Endodermal cell (in vitro differentiated cells): ENCODE measurements at places on chromosomes 16 and 17.

DNA sequence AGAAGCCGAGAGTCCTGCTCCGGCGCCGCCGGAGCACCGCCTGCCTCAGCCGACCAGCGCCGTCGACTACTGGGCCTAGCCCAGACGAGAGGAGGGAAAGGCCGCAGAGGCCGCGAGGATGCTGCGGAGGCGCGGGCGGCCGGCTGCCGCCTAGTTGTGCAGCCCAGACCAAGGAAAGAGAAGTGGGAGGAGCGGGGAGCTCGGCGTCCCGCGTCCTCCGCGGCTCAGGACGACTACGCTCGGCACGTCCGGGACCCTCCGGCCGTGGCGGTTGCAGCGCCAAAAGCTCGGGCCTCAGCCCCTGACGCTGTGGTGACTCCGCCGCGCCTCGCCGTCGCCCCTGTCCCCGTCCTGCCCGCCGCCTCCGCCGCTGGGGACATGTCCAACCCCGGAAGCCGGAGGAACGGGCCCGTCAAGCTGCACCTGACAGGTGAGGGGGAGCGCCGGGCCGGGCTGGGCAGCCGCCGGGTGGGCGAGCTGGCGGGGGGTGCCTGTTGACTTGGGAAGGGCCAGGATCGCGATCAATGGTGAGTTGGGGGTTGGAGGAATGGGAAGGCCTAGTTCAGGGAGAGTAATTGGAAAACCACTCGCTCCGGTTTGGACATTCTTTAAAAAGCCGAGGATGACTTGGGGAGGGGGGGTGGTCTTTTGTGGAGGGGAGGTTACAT, 37.7 kb downstream of the RNF135 start:
- peak; percentile 94 for DNase-seq

DNA sequence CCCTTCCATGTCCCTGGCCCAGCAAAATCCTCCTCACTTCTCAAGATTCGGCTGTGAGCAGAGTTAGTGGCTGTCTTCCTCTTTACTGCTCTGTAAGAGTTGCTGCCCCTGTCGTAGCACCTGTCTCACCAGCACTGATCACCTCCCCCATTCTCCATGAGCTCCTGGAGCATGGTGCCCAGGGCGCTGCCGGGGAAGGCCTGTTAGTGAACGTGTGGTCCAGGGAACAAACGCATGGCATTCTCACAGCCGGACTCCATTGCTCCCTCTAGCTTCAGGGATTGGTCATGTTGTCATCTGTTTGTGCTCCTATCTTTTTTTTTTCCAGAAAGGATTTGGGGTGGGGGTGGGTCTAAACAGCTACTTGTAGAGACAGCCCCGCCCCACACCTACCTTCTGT, 141.2 kb downstream of the CMIP start:
- peak; percentile 83 for DNase-seq

GRCh38 chr17:70369391-70369790, 200.1 kb downstream of the KCNJ2 start:
- no peak for DNase-seq

DNA sequence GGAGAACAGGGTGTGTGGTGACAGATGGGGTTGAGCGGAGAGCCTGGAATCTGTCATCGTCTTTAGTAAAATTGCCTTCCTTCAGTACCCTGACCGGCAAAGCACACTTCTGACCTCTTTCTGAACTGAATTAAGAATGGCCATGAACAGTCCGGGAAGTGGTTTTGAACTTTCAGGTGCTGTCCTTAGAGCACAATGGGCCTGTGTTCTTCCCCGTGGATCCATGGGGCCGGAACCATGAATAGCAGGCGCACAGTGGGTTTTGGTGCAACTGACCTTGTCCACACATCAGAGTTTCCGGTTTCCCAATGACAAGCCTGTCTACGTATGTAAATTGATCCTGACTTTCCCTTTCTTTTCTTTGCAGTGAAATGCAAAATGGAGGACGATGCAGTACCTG, 28.5 kb downstream of the GPRC5B start:
- no peak for DNase-seq

- DNase-seq = peak; percentile 91
These were observed 192.4 kb upstream of the GSE1 start for GRCh38 chr16:85420501-85421337.

DNA sequence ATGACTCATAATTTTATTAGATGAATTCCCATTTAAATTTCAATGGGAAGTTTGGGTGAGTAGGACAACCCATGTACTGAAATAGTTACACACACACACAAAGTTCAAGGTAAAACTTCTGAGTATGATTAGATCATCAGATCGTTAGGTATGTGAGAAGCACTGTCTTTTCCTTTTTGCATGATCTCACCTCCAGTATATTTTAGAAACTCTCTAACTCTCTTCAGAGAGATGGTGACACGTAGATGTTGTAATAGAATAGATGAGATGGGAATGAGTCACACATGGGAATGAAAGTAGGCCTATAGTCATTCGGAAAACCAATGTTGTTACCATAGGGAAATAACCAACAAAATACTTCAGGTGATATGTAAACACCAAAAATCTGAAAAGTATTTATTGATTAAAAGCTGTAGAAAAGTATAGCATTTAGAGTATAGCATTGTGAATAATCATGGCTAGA, 22.2 kb downstream of the KRT23 start:
- DNase-seq = no peak

DNA sequence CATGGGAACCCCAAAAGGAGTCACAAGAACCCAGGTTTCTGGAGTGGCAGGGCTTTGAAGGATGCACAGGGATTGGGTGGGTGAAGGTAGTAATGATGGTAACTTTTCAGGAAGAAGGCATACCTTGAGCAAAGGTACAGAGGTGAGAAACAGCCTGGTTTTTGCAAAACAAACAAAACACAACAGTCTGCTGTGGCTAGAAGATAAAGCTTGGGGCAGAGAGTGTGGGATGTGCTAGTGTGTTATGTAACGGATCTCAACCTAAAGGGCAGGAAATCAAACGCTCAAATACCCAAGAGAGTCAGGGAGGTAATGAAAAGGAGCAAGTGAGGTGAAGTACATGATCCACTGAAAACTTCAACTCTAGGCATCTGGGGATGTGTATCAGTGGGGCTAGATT, 4.6 kb downstream of the PTGES3L start:
- DNase-seq = no peak

- DNase-seq = no peak
These were observed 68.8 kb downstream of the ITFG1 start for GRCh38 chr16:47392081-47392480.

DNA sequence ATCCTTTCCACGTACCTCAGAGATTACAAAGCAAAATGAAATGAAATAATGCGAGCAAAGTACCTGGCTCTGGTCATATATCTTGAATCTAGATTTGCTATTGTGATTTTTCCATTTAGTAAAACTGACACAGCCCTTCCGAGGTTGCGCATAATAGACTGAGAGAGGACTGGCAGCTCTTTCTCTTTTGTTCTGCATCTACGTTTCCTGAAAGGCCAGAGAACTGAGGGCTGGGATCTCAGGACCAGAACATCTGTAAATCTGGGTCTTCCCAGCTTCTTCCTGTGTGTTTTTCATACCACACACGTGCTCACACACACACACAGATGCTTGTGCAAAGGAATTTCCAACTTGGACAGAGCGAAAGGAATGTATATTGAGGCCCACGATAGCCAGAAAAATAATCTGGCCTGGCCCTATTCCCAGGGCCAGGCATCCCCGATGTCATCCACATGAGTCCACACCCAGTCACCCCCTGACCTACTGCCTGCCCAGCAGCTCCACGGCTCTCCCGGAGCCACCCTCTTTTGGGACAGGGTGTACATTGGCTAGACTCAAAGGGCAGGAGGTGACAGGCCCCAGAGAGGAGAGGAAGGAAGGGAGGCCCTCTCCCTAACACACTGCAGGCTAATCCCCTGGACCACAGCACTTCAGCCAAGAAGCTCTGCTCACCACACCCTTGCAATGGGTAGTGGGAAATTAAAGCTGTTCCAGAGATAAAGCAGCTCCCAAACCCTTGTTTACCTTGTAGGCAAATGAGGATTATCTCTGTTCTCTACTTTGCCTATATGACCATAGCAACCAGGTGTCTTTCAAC, 41.8 kb downstream of the NOL11 start:
- peak; percentile 53 for DNase-seq

GRCh38 chr17:56521414-56522141, 71.9 kb upstream of the NOG start:
- DNase-seq = peak; percentile 61

DNA sequence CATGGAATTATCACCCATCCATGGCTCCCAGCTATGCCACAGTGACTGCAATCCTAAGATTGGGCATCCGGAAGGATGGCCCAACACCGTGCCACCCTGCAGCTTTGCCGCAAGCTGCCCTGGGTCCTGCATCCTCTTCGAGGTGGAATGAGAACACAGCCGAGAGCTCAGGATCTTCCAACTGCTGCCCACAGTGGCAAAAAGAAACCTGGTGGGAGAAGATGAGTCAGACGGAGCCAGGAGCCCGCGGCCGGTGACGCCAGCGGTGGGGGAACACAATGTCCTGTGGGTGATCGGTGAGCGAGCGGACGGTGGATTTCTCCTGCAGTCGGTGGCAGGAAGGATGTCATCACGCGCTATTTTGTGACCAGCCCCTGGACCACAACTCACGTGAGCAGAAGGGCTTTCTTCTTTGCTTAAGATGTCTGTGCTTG, 20.1 kb downstream of the CD7 start:
- DNase-seq = no peak

- no peak for DNase-seq
These were observed 52.8 kb upstream of the TOB1 start for GRCh38 chr17:50918933-50919296.

- DNase-seq = no peak
These were observed 3.1 kb downstream of the CBLN1 start for GRCh38 chr16:49278567-49278827.

DNA sequence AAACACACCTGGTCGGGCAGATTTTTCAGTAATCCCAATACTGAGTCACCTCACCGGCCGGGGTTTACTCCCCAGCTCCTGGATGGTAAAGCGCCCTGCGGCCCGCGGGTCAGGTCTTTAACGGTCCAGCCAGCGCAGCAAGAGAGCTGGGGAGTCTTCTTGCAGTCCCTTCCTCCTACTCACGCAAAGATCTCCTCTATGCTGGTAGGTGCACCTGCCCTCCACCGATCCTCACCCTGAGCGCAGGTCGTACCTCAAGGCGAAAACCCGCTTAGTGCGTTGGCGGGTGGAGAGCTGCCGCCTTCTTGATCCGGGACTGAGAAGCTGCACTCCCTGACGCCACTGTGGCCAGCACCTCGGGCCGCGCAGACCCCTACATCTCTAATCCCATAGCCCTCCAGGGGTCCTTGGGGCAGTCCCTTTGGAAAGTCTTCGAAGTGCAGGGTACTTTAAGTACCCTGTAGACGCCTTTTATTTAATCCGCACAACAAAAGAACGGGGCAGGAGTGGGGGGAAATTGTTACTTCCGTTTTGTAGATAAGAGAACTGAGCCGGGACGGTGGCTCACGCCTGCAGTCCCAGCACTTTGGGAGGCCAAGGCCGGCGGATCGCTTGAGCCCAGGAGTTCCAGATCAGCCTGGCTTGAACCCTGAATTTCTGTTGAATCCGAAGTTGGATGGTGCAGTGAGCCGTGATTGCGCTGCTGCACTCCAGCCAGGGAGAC, 10.4 kb upstream of the HOXB13 start:
- DNase-seq = peak; percentile 88

DNA sequence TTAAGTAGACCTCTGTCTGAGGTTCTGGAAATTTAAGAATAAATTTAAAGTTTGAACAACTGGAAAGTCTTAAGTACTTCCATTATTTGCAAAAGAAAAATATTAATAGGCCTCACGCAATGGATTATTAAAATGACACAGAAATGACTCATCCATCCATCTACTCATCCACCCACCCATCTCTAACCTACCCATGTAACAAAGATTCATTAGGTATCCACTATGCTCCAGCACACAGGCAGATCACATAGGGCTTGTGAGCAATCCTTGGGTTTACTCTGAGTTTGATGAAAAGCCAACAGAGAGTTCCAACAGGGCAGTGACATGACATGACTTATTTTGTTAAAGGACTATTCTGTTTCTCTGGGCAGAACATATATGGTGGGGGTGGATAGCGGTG, 93.3 kb downstream of the HELZ start:
- DNase-seq = no peak

- peak; percentile 28 for DNase-seq
These were observed 25.0 kb upstream of the ZNHIT3 start for GRCh38 chr17:36461330-36462110.

DNA sequence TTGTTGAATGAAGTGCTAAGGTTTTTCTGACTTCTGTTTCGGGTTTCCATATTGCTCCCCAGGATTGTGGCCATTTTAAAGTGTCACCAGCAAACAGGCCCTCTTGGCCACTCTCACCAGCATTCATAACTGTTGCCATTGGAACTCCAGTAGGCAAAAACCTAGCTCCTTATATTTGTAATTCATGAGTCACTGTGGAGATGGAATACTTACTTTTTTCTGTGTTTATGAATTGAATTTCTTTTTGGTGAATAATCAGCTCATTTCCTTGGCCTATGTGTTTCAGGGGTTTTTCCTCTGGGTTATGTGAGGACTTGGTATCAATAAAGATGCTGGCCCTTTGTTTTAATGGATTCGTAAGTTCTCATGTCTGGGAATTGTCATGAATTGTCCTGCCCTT, 255.1 kb downstream of the SNX29 start:
- no peak for DNase-seq

DNA sequence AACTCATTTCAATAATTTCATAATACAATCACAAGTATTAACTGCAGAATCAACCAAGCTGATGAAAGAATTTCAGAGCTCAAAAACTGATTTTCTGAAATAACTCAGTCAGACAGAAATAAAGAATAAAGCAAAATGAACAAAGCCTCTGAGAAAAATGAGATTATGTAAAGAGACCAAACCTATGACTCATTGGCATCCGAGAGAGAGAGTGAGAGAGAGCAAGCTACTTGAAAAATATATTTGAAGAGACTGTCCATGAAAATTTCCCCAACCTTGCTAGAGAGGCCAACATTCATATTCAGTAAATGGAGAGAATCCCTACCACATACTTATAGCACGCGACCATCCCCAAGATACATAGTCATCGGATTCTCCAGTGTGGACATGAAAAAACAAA, 1376.4 kb downstream of the CDH11 start:
- no peak for DNase-seq

DNA sequence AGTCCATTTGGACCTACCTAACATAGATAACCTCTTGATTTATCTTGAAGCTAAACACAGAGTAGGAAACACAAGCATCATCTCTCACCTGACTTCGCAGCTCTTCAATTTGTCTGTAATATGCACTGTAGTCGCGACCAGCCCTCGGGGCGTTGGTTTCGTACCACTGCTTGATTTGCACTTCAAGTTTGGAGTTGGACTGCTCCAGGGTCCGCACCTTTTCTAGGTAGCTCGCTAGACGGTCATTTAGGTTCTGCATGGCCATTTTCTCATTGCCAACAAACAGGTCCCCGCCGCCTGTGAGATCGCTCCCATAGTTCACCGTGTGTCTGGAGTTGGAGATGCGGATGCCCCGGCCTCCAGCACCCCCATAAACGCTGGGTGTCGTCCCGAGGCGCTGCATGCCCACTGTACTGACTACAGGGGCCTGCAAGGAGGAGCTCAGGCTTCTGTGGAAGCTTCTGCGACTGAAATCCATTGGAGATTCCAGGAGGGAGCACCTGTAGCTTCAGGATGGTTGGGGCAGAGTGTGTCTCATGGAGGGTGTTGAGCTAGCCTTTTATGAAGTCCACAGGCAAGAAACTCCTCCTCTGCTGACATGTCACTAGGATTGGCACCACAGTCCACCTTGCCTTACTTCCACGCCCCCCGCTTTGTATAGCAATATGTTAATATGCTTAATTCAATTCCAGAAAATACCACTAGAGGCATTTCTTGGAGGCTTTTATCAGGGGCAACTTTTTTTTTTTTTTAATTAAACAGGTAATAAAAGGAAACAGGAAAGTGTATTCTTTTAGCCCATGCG, at the start of gene KRT20:
Gene KRT20 (minus strand): TSS at position 535 of the 805 bp plus-strand sequence. CDS start 57 bp downstream, at position 478.
- DNase-seq = no peak

- DNase-seq = peak; percentile 60
These were observed 7.4 kb upstream of the ARMC7 start for GRCh38 chr17:75102385-75102821.
